ENCODE measurements at places on chromosomes 5 and 9.

DNA sequence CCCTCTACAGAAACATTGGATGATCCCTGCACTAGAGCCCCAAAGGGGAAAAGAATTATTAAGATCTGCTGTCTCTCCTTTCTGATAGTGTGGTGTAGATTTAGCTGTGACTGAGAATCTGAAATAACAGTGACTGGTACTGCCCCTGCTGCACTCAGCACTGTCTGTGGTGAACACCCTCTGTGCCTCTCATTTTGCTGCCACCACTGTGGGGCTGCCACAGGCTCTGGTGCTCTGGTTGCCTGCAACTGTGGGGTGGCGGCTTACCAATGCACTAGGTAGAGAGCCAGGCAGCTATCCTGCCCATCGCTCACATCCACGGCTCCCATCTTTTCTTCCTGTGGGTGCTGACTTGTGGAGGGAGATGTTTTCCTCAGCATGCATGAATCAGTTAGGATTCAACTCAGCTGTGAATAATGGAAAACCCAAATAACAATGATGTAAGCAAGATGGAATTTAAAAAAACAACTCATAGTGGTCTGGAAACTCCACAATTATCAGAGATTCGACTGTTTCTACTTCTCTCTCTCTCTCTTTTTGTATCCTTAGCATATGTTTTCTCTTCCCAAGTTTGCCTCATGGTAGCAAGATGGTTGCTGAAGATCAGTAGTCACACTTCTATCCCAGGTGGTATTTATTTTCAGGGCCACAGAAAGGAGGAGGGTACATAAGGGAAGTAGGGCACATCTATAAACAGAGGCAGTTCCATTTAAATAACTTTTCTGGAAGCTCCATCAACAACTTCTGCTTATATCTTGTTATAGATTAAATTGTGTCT, 99.8 kb upstream of the DAP start:
- DNase-seq: no peak

DNA sequence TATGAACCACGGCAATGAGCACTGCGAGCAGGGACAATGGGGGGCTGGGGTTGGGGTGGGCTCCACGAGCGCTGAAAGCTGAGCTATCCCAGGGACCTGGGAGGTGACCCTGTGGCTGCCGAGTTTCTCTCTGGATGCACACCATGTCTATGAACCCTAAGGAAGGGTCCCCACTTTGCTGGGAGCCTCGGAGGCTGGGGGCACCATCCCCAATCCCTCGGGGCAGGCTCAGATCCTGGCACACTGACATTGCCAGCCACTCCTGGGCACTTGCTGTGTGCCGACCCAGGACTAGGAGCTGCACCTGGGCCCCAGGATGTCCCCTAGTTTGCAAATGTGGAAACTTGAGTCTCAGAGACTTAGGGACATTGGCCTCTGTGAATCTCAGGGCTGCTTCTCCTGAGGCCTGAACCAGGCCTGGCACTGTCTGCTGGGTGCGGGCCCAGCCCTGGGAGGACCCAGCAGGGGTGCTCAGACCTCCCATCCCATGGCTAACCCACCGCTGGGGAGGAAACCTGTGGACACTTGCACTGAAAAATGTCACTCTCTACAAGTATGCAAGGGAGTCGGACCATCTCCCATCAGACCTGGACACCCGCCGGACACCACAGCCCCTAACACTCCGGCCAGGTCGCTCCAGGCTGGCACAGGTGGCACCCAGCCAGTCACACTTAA, 13.0 kb upstream of the CAMSAP1 start:
- DNase-seq: no peak

DNA sequence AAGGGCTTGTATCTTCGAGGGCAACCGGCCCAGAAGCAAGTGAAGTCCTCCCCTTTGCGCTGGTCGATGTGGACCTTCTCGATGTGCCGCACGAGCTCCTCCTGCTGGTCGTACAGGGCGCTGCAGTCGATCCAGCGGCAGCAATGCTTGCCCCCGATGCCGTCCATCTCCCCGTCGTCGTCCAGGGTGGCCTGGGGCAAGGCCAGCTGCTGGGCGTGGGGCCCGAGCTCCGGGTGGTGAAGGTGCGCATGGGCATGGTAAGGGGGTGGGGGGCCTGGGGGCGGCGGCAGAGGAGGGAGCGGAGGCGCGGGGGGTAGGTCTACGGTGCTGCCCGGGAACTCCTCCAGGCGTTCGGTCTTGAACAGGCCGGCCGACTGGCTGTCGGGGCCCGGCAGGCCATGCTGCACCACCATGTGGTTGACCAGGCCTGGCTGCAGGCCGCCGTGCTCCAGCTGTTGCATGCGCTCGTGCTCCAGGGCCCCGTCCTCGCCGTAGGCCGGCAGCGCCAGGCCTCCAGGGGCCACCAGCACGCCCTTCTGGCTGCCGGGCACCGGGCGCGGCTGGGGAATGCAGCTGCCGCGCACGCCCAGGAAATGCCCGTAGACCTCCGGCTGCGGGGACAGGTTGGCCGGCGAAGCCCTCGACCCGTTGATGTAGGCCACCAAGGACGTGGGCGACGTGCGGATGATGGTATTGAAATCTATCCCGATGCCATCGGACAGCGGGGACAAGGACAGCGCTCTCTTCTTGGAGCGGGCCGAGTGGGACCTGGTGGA, 181.8 kb downstream of the GLIS3 start:
- DNase-seq: peak; percentile 25

DNA sequence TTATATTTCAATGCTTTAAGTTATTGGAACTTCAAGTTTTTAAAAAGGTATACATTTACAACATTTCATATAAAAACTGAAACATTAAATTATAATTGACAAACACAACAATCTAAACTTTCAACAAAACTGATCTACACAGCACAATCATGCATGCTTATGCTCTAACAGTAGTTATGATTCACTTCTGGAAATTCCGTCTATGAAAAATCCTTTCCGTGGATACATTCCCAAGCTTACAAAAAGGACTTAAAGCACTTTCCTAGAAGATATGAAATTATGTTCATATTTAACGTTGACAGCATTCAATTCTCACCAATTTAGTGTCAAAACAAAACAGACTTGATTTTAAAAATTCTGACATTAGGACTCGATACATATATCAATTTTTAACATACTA, 3.7 kb downstream of the HNRNPH1 start:
- no peak for DNase-seq

DNA sequence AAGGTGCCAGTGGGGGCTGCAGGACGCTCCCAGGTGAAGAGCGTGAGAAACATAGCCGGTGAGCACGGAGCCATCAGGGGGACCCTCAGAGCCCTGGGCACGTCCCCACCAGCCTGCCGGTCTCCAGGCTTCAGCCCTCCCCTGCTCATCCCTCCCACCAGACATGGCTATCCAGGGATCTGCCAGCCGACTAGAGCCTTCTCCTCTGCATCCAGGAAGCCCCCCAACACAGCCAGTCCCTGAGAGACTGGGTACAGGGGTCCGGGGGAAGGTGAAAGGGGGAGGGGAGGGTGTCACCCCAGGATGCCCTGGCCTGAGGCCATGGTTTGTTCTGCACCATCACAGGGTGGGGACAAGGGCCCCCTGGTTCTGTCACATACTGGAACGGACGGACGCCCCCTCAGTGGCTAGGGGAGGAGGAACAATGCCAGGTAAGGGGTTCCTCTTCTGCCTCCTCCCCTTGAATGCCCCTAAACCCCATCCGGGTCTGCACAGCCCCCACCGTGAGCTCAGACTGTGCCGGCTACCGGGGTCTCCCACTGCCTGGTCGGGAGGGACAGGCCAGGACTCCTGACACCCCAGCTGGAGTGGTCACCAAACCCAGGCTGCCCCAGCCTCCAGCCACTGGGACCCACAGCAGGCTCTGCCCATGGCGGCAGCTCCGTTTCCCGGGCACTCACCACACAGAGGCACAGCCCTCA, 34.3 kb downstream of the NACC2 start:
- no peak for DNase-seq

- DNase-seq: peak; percentile 37
Observed at GRCh38 chr5:179858241-179858585, 404 bp downstream of the MRNIP start.

- no peak for DNase-seq
Observed at GRCh38 chr9:29078063-29078666, 1504.9 kb upstream of the C9orf72 start.

- no peak for DNase-seq
Observed at GRCh38 chr5:176620333-176620981, 9.9 kb downstream of the SNCB start.

GRCh38 chr9:122929796-122930354, 1.4 kb downstream of the ZBTB26 start:
- no peak for DNase-seq

GRCh38 chr5:92518318-92518904, 1062.6 kb downstream of the NR2F1-AS1 start:
- DNase-seq: no peak

- DNase-seq: no peak
Observed at GRCh38 chr9:105860516-105860915, 166.2 kb downstream of the TMEM38B start.

GRCh38 chr5:164009621-164010020, 504.2 kb downstream of the MAT2B start:
- no peak for DNase-seq

DNA sequence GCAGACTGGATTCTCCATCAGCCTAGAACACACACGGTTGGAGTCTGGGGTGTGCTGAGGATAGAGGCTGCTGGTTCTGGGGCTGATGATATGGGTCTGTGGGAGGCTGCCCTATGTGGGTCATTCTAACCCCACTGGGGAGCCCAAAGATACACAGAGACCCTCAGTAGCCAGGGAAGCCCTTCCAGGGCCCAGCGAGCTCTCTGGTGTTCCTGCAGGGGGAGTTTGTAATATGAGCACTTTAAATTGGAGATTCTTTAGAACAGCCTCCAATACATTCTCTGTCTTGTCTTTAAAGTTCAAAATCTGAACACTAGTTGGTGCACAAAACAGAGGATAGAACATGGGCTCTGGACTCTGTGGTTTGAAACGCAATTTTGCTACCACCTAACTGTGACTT, 2.4 kb downstream of the ACTL7A start:
- DNase-seq: no peak

Data from thymus (tissue), 14 donors.